ENCODE measurements at places on chromosomes 4 and X. TPM values are rescaled to one million over a fixed set of nuclear protein-coding genes. Genes with fewer than 3 reads are reported as not detected.

Gene GYG2
- total RNA-seq, result 4.3 TPM

Gene DGKK
- not detected for total RNA-seq

DNA sequence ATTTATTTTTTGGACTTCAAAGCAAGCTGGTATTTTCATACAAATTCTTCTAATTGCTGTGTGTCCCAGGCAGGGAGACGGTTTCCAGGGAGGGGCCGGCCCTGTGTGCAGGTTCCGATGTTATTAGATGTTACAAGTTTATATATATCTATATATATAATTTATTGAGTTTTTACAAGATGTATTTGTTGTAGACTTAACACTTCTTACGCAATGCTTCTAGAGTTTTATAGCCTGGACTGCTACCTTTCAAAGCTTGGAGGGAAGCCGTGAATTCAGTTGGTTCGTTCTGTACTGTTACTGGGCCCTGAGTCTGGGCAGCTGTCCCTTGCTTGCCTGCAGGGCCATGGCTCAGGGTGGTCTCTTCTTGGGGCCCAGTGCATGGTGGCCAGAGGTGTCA, 15.3 kb downstream of the FGFR3 start:
- DNase-seq, result no peak

Gene NWD2
- 0.07 TPM for total RNA-seq

GRCh38 chr4:48778431-48779094, 1.5 kb downstream of the FRYL start:
- no peak for DNase-seq
